ENCODE measurements at places on chromosomes 3 and 15.

DNA sequence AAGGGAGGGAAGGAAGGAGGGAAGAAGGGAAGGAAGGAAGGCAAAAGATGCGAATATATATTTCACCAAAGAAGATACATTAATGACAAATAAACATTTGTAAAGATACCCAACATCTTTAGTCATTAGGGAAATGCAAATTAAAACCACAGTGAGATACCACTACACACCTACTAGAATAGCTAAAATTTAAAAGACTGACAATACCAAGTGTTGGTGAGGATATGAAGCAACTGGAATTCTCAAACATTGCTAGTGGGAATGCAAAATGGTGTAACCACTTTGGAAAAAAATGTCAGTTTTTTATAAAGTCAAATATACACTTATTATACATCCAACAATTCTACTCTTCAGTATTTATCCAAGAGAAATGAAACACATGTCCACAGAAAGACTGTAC lies 4.3 kb upstream of the COLQ start:
- H3K4me1 ChIP-seq = peaks cover 55% of the 10 kb centered on the region
- no peak overlapping the region for H3K4me3 ChIP-seq
- H3K27ac ChIP-seq = no peak overlapping the region
- H3K36me3 ChIP-seq = no peaks in the 10 kb centered on the region

DNA sequence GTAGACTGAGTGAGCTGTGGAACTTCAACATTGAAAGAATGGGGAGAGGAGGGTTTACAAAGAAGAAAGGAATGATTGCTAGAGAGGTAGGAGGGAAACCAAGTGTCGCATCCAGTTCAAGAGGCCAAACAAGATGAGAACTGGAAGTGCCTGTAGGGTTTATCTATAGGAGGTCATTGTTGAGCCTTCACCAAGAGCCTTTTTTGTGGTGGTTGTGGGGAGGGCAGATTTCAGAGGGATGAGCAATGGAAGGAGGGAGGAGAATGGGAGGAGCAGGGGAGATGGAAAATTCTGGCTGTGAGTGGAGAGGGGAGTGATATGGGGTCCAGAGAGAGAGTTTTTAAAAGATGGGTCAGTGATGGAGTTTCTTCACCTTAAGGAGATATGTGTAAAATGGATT lies 8.5 kb downstream of the PDIA5 start:
- H3K27me3 ChIP-seq = peaks cover 3% of the 10 kb centered on the region
- no peak overlapping the region for H3K4me3 ChIP-seq
- peaks cover 11% of the 10 kb centered on the region for H3K4me1 ChIP-seq
- no peaks in the 10 kb centered on the region for H3K36me3 ChIP-seq
- no peak for DNase-seq

DNA sequence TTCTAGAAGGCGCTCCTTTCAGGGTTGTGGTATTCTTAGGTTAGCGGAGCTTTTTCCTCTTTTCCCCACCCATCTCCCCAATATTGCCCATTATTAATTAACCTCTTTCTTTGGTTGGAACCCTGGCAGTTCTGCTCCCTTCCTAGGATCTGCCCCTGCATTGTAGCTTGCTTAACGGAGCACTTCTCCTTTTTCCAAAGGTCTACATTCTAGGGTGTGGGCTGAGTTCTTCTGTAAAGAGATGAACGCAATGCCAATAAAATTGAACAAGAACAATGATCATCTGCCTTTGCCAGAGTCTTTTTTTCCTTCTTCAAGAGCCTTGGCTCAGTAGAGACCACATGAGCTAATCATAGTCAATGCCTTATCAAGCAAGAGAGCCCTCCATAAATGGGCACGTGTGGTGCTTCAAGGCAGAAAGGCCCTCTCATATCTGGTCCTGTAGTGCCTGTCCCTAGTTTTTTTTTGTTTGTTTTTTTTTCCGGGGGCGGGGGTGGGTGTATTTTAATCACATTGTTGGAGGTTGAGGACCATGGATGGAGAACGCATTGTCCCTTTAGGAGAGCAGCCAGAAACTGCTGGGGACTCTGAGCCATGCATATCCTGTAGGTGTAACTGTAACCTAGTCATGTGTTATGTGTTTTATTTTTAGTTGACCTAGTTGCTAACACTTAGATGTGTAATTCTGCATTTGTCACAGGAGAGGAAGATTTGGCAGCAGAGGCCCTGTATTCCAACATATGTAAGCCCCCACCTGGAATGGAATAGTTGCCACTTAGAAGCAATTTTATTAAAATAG lies 64.7 kb upstream of the ACAD9 start:
- DNase-seq = no peak
- peaks cover 87% of the 10 kb centered on the region for H3K36me3 ChIP-seq

- no peak for DNase-seq
- H3K27ac ChIP-seq = no peak overlapping the region
- H3K27me3 ChIP-seq = peaks cover 16% of the 10 kb centered on the region
- H3K4me3 ChIP-seq = no peak overlapping the region
- H3K36me3 ChIP-seq = peaks cover 5% of the 10 kb centered on the region
Measured at GRCh38 chr3:169634618-169635236, 28.8 kb downstream of the MECOM start.

GRCh38 chr3:42685891-42686820 lies 819 bp downstream of the KLHL40 start:
- H3K4me3 ChIP-seq = no peak overlapping the region
- no peak for DNase-seq
- H3K27me3 ChIP-seq = peaks cover 15% of the 10 kb centered on the region
- H3K4me1 ChIP-seq = no peaks in the 10 kb centered on the region
- no peaks in the 10 kb centered on the region for H3K36me3 ChIP-seq

DNA sequence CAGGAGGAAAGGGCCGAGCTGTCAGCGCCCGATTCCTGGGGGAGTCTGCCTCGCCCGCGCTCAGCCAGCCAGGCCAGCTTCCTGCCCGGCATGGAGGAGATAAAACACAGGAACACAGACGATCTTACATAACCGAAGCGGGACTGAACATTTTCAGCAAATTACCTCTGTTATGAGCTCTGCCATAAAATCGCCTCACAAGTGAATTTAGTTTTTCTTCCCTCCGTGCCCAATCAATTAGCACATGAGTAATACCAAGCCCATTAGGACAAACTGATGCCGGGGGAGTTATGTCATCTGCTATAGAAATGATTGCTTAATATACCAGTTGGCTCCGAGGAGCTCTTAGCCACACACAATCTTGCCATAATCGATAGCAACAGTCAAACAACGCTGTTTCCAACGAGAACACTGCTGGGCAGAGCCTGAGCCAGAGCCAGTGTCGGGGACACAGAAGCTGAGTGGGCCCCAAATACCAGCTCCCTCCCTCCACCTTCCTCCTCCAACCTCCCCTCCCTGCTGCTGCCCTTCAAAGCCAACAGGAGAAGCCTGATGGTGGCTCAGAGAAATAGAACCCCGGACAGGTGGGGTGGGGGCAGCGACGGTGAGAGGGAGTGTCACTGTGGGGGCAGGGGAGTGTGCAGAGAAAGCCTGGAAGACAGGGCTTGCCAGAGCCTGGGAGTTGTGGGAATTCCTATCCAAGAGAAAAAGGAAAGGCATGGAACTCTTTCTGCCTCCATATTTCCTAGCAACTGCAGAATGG lies 279.4 kb upstream of the TLE3 start:
- H3K27ac ChIP-seq = peak overlapping the region; percentile 36
- H3K27me3 ChIP-seq = peaks cover 13% of the 10 kb centered on the region
- peaks cover 63% of the 10 kb centered on the region for H3K4me1 ChIP-seq

GRCh38 chr3:169901453-169901852 lies 9.9 kb upstream of the SAMD7 start:
- no peaks in the 10 kb centered on the region for H3K4me1 ChIP-seq
- H3K36me3 ChIP-seq = peaks cover 4% of the 10 kb centered on the region
- H3K4me3 ChIP-seq = no peak overlapping the region
- no peak overlapping the region for H3K27ac ChIP-seq
- peaks cover 5% of the 10 kb centered on the region for H3K27me3 ChIP-seq

GRCh38 chr3:68136411-68136810 lies 482.0 kb upstream of the SUCLG2 start:
- no peaks in the 10 kb centered on the region for H3K36me3 ChIP-seq
- no peak overlapping the region for H3K4me3 ChIP-seq
- no peak overlapping the region for H3K27ac ChIP-seq
- DNase-seq = no peak
- peaks cover 7% of the 10 kb centered on the region for H3K27me3 ChIP-seq
- H3K4me1 ChIP-seq = no peaks in the 10 kb centered on the region

GRCh38 chr3:122589297-122589696 lies 11.8 kb downstream of the PARP15 start:
- no peak overlapping the region for H3K4me3 ChIP-seq
- no peaks in the 10 kb centered on the region for H3K4me1 ChIP-seq
- no peaks in the 10 kb centered on the region for H3K36me3 ChIP-seq
- H3K27me3 ChIP-seq = peaks cover 4% of the 10 kb centered on the region
- no peak for DNase-seq
- no peak overlapping the region for H3K27ac ChIP-seq

DNA sequence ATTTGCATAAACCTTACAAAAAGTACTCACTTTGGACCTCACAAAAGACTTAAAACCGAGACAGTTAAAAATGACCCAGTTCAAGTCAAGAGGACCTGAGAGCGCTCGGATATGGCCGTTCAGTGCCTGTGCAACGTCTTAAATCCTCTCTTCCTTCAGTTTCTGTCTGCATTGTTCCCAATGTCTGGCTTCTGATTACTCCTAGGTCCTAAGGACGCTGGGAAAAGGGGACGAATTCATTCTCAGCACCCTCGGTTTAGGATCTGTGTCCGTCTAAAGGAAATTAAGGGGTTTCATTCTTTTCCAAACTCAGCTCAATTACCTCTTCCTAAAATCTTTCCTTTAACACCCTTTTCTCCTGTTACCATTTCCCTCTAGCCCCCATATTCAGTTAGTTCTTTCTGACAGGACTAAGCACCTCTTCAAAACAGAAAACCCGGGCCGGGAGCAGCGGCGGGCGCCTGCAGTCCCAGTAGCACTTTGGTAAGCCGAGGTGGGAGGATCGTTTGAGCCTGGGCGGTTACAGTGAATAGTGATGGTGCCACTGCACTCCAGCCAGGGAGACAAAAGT lies 970 bp downstream of the DPPA4 start:
- peaks cover 7% of the 10 kb centered on the region for H3K27me3 ChIP-seq
- peak overlapping the region; percentile 96 for H3K4me3 ChIP-seq
- H3K4me1 ChIP-seq = peaks cover 74% of the 10 kb centered on the region
- peak; percentile 46 for DNase-seq

- H3K4me1 ChIP-seq = no peaks in the 10 kb centered on the region
- H3K4me3 ChIP-seq = no peak overlapping the region
- peak; percentile 72 for DNase-seq
- peaks cover 78% of the 10 kb centered on the region for H3K27me3 ChIP-seq
Measured at GRCh38 chr15:72312605-72313447, 7.1 kb downstream of the CELF6 start.

DNA sequence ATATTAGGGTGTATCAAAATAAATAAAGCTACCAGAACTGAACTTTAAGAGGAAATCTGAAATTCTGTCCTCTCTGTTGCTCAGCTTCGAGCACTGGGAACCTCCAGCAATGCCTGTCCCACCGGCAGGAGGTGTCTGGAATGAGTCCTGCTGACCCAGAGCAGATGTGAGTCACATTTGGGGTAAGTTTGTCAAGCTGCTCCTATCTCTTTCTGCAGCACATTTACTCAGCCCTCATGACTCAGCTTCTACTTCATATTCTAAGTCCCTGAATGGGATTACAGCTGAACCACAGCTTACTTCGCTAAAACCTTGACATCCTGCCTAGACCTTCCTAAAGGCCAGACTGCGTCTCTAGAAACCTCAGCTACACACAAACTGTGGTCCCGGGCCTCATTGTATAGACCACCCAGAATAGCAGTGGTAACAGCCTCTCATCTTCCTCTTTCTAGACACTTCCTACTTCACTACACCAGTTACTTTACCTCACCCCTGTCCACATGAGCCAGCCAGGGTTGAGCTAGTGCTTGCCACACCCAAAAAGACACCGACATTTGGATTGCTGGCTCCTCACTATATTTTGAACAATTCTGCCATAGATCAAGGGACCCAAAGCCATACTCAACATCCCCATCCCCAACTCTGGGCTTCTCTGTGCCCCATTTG lies 109.6 kb upstream of the TMCO5A start:
- H3K27me3 ChIP-seq = peaks cover 9% of the 10 kb centered on the region
- no peak overlapping the region for H3K4me3 ChIP-seq
- no peak for DNase-seq
- no peak overlapping the region for H3K27ac ChIP-seq

GRCh38 chr15:52466134-52466701 lies 62.5 kb downstream of the MYO5A start:
- H3K27ac ChIP-seq = no peak overlapping the region
- H3K4me1 ChIP-seq = no peaks in the 10 kb centered on the region
- H3K36me3 ChIP-seq = no peaks in the 10 kb centered on the region
- H3K4me3 ChIP-seq = no peak overlapping the region

- no peak overlapping the region for H3K27ac ChIP-seq
- H3K4me1 ChIP-seq = no peaks in the 10 kb centered on the region
- no peaks in the 10 kb centered on the region for H3K27me3 ChIP-seq
- no peak overlapping the region for H3K4me3 ChIP-seq
- DNase-seq = no peak
Measured at GRCh38 chr3:88784925-88785324, 322.5 kb upstream of the EPHA3 start.

DNA sequence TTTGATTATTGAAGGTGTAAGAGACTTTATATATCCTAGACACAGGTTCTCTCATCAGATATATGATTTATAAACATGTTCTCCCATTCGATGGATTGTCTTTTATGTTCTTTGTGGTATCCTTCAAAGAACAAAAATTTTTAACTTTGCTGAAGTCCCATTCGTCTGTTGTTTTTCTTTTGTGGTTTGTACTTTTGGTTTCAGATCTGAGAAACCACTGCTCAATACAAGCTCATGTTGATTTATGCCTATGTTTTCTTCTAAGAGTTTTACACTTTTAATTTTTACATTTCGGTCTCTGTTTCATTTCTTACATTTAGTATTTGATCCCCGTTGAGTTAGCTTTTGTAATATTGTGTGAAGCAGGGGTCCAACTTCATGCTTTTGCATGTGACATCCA lies 103.3 kb upstream of the SPRED1 start:
- DNase-seq = no peak
- no peak overlapping the region for H3K4me3 ChIP-seq
- no peaks in the 10 kb centered on the region for H3K27me3 ChIP-seq

DNA sequence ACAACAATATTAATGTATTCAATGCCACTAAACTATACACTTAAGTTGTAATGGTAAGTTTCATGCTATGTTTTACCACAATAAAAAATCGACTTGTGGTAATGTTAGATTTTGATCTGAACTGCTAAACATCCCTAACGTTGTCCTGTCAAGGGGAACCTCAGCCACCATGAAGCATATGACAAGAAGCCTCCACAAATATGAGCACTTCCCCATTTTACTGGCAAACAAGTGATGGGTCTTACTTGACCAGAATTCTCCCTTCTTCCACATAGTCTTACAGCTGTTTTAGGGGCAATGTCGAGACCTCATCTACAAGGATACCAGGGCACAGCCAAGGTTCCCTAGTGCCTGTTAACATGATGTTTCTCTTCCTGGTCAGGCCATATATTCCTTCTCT lies 124.2 kb upstream of the ABI3BP start:
- H3K4me3 ChIP-seq = no peak overlapping the region
- DNase-seq = no peak
- no peaks in the 10 kb centered on the region for H3K4me1 ChIP-seq
- H3K36me3 ChIP-seq = no peaks in the 10 kb centered on the region

Measured in nephron progenitor cell (in vitro differentiated cells).